ENCODE measurements at places on chromosomes 7 and 10. TPM values are rescaled to one million over a fixed set of nuclear protein-coding genes. Genes with fewer than 3 reads are reported as not detected.

DNA sequence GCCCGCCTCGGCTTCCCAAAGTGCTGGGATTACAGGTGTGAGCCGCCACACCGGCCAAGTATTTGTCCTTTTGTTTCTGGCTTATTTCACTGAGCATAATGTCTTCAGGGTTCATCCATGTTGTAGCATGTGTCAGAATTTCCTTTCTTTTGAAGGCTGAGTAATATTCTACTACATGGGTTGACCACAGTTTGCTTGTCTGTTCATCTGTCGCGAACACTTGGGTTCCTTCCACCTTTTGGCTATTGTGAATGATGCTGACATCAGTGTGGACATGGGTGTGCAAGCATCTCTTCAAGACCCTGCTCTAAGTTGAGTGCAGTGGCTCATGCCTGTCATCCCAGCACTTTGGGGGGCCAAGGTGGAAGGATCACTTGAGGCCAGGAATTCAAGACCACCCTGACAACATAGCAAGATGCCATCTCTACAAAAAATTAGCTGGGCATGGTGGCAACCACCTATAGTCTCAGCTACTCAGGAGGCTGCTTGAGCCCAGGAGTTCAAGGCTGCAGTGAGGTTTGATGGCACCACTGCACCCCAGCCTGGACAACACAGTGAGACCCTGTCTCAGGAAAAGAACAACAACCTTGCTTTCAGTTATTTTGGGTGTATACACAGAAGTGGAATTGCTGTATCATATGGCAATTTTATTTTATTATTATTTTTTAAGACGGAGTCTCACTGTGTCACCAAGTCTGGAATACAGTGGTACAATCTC is 17.0 kb downstream of the CHST12 start:
- peaks cover 13% of the 10 kb centered on the region for H3K36me3 ChIP-seq
- no peak for DNase-seq
- H3K27me3 ChIP-seq, result no peaks in the 10 kb centered on the region
- no peak overlapping the region for H3K27ac ChIP-seq

GRCh38 chr7:110311556-110311955 is 779.4 kb upstream of the LRRN3 start:
- H3K27ac ChIP-seq, result no peak overlapping the region
- H3K36me3 ChIP-seq, result no peaks in the 10 kb centered on the region
- no peak overlapping the region for H3K4me3 ChIP-seq
- no peak for DNase-seq
- H3K4me1 ChIP-seq, result no peaks in the 10 kb centered on the region

DNA sequence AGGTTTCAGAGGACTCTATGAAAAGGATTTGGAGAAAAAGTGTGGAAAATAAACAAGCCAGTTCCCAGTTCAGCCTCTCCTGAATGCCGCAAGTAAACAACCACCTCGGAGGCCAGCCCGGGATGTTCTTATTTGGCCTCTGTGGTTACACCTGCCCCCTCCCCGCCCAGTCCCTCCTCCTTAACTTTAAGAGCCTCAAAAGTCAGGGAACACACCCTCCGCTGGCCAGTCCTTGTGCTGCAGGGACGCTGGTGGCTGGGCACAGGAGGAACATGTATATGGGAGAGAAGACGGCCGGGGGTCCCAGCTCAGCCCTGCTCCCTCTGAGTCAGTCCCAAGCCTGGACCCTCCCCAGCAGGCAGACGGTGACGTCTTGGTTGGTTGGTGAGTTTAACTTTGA is 6.1 kb downstream of the CHST3 start:
- H3K27ac ChIP-seq, result no peak overlapping the region
- H3K27me3 ChIP-seq, result peaks cover 18% of the 10 kb centered on the region
- no peaks in the 10 kb centered on the region for H3K36me3 ChIP-seq
- H3K4me1 ChIP-seq, result peaks cover 13% of the 10 kb centered on the region
- H3K4me3 ChIP-seq, result no peak overlapping the region

DNA sequence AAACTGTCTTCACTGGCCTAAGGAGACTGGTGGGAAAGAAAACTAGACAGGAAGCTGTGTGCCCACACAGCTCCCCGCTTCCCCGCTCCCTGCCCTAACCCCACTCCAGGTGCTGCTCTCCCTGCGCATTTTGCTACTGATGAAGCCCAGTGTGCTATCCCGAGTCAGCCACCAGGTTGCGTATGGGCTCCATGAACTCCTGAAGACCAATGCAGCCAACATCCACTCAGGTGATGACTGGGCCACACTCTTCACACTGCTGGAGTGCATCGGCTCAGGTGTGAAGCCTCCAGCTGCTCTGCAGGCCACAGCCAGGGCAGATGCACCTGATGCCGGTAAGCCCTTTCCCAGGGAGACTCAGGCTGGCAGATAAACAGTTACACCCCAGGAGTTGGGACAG is 20.3 kb upstream of the NFKB2 start:
- no peak overlapping the region for H3K4me3 ChIP-seq
- peaks cover 30% of the 10 kb centered on the region for H3K36me3 ChIP-seq
- H3K4me1 ChIP-seq, result no peaks in the 10 kb centered on the region
- no peak overlapping the region for H3K27ac ChIP-seq

GRCh38 chr7:23600236-23600635 is 3.1 kb downstream of the CCDC126 start:
- peaks cover 9% of the 10 kb centered on the region for H3K36me3 ChIP-seq
- no peak overlapping the region for H3K27ac ChIP-seq
- H3K4me1 ChIP-seq, result peaks cover 49% of the 10 kb centered on the region

- H3K36me3 ChIP-seq, result no peaks in the 10 kb centered on the region
- H3K4me1 ChIP-seq, result peaks cover 11% of the 10 kb centered on the region
- no peak for DNase-seq
- no peak overlapping the region for H3K4me3 ChIP-seq
Measured at GRCh38 chr10:17088118-17088806, 41.3 kb downstream of the CUBN start.

- H3K27ac ChIP-seq, result no peak overlapping the region
- no peaks in the 10 kb centered on the region for H3K4me1 ChIP-seq
- DNase-seq, result no peak
- peaks cover 5% of the 10 kb centered on the region for H3K27me3 ChIP-seq
- no peaks in the 10 kb centered on the region for H3K36me3 ChIP-seq
- no peak overlapping the region for H3K4me3 ChIP-seq
Measured at GRCh38 chr7:85014936-85015660, 171.8 kb downstream of the SEMA3D start.

DNA sequence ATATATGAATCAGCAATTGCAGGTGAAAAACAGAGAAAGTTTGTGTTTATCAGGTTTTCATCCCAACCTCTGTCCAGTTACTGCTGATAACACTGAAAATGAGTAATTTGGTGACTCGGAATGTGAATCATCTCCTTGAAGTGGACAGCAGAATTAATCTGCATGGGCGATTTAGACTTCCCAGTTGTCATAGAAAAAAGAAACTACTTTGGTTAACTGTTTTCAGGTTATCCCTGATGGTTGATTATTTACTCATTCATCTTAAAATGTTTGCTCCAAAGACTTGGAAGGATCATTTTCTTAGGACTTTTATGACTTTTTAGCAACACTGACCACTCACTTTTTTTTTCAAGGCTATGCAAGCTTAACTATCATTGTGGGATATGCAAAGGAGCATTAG is 504.1 kb upstream of the ANKRD30A start:
- no peaks in the 10 kb centered on the region for H3K4me1 ChIP-seq
- H3K4me3 ChIP-seq, result no peak overlapping the region
- no peaks in the 10 kb centered on the region for H3K36me3 ChIP-seq

- H3K27ac ChIP-seq, result no peak overlapping the region
- no peaks in the 10 kb centered on the region for H3K36me3 ChIP-seq
- no peak for DNase-seq
- H3K4me1 ChIP-seq, result peaks cover 5% of the 10 kb centered on the region
- H3K27me3 ChIP-seq, result peaks cover 9% of the 10 kb centered on the region
Measured at GRCh38 chr10:12332572-12333379, 16.6 kb upstream of the CAMK1D start.

The SYT15B gene
- total RNA-seq, result 0.15 TPM

Measured in activated T-helper 1 cell treated with anti-CD3 and anti-CD28 coated beads, Interleukin-12 subunit alpha, Interleukin-12 subunit beta, Interleukin-2, Interleukin-4 antibody, amounts not matched to agents 30 ng/mL and 10 ng/mL and 1 ng/mL, durations not matched to agents 14 hours and 24 hours and 36 hours (primary cell).